ENCODE measurements at places on chromosomes 1 and 21.

DNA sequence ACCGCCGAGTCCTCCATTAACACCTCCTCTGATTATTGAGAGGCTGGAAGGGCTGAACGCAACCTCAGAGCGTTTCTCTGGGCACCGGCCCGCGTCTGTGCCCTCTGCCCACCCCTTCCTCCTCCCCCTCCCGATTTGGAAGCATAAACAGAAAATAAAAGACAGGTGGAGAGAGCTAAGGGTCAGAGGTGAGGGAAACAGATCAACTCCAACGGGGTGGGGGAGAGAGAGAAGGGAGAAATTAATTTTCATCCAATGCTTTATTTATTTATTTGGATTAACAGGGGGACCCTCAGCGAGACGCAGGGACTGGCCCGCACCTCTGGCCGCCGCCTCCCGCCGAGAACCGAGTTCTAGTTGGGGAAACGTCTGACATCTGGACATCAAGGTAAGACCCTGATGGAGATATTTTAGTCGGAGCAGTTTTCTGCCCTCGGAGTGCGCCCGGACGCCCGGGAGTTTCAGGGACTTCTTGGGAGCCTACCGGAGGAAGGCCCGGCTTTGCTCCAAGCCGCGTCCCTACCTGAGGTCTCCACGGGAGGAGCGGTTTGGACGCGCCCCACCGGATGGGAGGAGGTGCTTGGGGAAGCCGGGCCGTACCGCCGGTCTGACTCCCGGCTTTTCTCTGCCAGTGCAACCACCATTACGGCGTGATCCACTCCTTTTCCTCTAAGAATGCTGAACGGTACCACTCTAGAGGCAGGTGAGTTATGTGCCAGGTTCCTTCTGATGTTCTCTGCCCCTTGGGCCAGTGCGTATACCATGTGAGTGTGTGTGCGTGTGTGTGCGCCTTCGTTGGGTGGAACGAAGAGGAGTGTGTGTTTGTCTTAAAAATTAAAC is 5.1 kb upstream of the LHX9 start:
- no peak for DNase-seq

- DNase-seq = no peak
These were observed 85.5 kb downstream of the DDAH1 start for GRCh38 chr1:85379203-85380136.

DNA sequence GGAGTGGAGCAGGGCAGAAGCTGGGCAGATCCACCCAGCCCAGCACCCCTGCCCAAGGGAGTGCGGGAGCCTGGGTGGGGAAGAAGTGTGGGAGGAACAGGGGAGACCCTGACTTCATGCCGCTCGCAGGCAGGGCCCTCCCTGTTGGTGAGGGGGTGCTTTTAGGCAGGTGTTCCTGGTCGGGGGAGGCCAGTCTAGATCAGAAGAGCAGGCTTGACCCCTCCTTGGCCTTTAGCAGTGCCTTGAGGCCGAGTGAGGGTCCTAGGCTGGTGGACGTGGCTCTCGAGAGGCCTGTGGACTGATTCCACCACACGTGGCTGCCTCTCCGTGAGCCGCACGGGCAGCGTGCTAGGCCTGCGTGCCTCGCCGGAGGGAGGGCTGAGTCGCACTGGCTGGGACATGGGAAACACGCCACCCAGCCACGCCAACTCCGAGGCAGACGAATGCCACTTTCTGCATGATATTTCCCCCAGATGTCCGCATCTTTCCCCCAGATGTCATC is 19.4 kb upstream of the COL18A1 start:
- no peak for DNase-seq

GRCh38 chr21:28699596-28700259 is 292.9 kb downstream of the LTN1 start:
- no peak for DNase-seq

- peak; percentile 39 for DNase-seq
These were observed 89.3 kb upstream of the EDEM3 start for GRCh38 chr1:184843732-184844495.

DNA sequence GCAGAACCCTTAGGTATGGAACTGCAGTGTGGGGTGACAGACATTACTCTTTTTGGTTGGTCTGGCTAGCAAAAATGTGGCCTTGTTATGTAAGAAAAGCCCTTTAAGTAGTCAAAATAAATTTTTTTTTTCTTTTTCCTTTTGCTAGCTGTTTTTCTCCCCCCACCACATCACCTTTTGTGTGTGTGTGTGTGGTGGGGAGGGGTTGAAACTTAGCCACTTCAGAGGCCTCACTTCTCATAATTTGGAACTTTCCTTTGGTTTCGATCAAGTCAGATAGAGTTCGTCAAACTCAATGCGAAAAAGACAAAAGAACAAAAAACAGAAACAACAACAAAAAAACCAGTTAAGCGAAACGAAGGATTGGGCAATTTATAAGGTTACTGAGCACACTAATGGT is 1.9 kb upstream of the PRMT2 start:
- no peak for DNase-seq
